ENCODE measurements at places on chromosomes 1 and 21.

- no peak for DNase-seq
Measured at GRCh38 chr1:233045588-233045987, 95.2 kb downstream of the NTPCR start.

- no peak for DNase-seq
Measured at GRCh38 chr1:100793659-100794058, 74.1 kb downstream of the VCAM1 start.

DNA sequence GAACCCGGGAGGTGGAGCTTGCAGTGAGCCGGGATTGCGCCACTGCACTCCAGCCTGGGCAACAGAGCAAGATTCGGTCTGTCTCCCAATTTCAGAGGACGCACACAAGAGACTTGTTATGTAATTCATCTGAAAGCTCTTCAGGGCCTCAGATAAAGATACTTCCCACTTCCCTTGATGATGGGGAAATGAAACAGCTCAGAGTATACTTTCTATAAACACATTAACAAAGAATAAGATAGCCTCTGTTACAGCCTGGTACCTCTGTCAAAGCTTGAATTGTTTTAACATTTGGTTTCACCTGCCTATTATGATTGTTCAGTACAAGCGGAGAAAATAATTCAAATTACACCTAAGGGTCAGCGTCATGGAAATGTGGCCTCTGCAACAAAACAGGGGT is 622.9 kb upstream of the ADGRL4 start:
- no peak for DNase-seq

DNA sequence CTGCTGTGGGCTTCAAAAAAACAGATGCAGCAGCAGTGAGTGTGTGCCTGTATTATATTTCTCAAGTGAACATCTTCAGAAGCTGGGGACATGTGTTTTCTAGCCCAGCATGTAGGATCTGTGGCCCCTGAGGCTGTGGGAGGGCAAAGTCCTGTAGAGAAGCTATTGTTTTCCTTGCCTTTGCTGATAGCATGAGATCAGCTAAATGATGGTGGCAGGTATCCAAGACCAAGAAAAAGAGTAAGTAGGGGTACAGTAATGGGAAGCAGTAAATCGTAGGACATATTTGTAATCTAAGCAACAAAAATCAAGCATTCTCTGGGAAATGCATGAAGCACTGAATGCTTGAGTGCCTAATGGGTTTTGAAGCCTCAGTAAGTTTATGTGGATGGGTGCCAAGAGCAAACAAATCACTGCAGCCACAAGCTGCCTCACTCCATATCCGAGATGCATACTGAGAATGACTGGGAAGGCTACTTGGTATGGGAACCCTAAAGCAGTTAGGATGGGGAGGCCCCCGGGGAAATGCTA is 98.3 kb downstream of the CD58 start:
- DNase-seq, result no peak

DNA sequence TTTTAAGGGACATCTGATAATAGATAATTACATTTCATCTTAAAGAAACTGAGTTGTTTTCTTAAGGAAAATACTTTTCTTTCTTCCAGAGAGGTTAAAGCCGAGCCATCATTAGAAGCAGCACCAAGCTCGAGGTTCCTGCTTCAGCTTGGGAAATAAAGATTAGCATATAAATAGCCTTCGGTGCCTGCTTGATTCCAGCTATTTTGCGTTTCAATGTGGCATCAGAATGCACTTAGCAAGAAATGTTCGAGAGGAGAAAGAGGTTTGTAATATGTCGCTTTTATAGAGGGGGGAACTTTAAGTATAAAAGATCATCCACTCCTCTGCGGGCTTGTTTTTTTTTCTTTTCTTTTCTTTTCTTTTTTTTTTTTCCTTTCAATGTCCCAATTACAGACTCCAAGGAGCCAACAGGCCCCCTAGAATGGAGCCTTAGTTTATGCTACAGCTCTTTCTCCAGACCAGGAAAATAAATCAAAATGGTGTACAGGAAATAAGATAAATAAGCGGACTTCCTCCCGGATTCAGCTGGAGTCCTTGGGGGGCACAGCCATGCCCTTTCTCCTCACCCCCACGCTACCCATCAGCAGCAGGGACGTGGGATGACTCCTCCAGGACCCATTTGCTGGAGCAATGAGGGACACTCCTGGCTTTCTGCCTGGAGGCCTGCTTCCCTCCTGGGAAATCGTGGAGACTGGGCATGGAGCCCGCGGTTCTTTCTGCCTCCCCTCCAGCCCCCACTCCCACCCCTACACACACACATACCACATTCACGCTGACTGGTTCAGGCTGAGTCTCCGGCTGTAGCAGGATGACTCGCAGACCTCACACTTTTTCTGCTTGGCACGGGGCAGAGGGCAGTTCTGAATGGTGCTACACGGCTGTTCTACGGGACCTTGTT is 131.6 kb downstream of the RRAGC start:
- DNase-seq, result peak; percentile 99

DNA sequence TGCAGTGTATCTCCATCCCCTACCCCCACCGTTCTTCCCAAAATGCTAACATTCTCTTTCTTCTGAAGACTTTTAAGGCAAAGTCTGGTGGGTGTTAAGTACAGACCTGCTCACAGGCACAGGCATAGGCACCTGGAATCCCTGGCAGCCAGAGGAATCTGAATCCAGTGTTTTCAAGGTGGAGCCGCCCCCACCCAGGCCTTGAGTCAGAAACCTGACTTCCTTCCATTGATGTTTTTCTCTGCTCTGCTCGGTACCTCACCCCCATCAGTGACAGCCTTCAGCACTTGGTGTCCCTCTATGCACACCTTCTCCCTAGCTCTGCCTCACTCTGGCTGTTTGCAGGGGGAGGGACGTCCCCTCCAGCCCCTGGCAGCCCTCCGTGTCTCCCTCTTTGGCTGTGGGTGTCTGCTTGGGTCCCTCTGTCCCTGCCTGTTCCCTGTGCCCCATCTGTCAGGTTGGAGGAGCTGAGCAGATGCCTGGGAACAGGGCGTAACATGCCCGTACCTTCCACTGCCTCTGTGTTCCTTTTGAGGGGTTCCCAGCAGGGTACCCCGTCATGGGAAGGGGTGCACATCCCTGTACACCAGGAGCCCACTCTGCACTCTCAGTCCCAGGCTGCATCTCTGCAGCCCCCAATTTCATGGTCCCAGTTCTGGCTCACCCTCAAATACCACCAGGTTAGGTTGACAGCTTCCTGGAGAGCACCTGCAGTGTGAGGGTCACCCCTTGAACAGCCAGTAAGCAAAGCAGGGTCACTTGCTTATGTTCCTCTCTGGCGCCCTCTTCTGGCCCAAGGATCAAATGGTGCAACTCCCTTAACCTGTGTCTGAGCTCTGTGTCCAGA is 6.7 kb downstream of the NCDN start:
- peak; percentile 50 for DNase-seq

- no peak for DNase-seq
Measured at GRCh38 chr21:19713313-19713712, 1284.9 kb upstream of the NCAM2 start.

DNA sequence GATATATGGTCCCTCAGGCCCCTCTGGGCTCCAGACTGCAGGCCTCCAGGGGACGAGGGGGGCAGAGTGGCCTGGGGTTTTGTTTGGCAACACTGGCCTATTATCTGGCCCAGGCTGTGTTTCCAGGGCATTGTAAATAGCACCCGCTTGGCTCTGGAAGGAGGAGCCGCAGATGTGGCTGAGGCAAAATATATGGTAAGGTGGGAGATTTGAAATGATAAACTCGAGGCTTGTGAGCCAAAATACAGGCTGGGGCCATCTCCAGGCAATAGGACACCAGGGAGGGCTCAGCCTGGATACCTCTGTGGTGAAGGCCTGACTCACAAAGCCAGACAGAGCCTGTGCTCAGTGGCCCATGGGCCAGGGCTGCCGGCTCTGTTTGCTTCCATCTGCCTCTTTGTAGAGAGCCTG is 14.0 kb downstream of the NAV1 start:
- DNase-seq, result no peak

- peak; percentile 60 for DNase-seq
Measured at GRCh38 chr1:107965110-107965991, at the start of gene VAV3. Gene VAV3, minus strand, starts transcription at chr1:107965180. Its CDS starts 311 bp downstream, at chr1:107964869.

DNA sequence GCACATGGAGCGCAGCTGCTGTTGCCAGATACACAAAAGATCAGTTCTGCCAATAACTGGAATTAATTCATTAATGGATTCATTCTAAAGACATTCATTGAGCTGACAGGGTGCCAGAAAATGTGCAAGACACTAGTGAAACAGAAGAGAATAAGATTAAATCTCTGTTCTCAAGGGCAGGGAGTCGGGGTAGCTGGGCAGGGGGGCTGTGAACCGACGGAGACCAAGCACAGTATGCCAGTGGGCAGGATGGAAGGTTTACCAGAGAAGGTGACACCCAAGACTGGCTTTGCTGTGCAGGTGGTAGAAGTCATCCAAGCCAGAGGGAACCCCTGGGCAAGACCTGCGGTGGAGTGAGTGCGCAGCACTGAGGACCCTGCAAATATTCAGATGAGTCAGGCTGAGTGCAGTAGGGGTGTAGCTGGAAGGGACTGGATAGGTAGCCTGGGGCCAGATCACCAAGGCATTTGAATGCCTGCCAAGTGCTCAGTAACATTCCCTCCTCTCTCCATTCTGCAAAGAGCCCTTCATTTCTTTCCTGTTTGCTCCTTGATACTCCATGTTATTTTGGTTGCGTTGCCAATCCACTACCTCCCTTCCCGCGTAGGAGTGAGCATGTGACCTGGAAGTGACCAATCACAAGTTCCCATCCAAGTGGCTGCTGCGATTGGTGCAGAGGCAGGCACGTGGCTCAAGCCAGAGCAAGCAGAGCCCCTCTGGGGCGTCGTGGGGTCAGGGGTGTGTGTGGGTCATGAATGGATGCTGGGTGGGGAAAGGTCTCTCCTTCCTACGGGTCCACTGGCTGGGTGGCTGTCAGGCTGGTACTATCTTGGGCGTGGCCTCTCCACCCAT is 413.1 kb downstream of the PTPRU start:
- DNase-seq, result no peak

DNA sequence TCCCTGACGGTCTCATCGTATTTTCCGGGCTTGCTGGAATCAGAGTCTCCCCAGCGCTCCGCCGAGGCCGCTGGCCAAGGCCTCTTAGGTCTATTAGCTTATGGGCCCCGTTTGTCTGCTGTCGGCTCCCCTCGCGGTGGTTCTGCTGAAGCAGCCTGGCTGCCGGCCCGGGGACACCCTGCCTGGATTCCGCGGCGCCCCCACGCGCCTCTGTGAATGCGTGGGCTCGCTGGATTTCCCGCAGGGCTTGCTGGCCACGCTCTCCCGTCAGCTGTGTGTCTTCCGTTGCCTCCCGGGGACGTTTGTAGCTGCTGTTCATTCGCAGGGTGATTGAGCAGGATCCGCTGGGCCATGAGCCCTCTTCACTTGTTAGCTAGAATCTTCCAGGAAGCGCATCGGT is 8.4 kb downstream of the LRRC3 start:
- no peak for DNase-seq

- DNase-seq, result no peak
Measured at GRCh38 chr1:92486251-92487077, at the start of gene GFI1. Gene GFI1, minus strand, starts transcription at chr1:92486925. Its CDS starts 3,438 bp downstream, at chr1:92483487.

DNA sequence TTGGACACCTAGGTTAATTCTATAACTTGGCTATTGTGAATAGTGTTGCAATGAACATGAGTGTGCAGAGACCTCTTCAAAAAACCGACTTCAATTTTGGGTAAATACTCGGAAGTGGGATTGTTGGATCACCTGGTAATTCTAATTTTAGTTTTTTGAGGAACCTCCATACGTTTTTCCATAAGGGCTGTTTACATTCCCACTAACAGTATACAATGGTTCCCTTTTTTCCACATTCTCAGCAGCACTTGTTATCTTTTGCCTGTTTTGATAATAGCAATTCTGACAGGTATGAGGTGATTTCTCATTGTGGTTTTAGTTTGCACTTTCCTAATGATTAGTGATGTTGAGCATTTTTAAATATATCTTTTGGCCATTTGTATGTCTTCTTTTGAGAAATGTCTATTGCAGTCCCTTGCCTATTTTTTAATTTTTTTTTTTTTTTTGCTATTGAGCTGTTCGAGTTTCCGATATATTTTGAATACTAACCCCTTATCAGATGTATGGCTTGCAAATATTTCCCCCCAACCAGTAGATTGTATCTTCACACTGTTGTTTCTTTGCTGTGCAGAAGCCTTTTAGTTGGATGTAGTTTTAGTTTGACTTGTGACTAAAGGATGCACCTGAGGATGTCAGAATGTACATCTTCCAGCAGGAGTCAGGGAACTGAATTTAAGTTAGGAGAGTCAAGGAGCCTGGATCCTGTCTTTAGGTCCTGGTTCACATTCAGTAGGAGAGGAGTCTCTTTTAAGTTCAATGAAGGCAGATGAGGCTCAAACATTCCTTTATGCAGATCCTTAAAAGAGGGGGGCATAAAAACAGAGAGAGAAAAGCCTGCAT is 120.0 kb downstream of the S1PR1 start:
- DNase-seq, result no peak

GRCh38 chr1:78348496-78349284 is 142.1 kb upstream of the PTGFR start:
- DNase-seq, result no peak

- no peak for DNase-seq
Measured at GRCh38 chr1:119727991-119728390, 16.3 kb downstream of the PHGDH start.

- no peak for DNase-seq
Measured at GRCh38 chr21:44408226-44408625, 47.1 kb upstream of the LRRC3 start.

DNA sequence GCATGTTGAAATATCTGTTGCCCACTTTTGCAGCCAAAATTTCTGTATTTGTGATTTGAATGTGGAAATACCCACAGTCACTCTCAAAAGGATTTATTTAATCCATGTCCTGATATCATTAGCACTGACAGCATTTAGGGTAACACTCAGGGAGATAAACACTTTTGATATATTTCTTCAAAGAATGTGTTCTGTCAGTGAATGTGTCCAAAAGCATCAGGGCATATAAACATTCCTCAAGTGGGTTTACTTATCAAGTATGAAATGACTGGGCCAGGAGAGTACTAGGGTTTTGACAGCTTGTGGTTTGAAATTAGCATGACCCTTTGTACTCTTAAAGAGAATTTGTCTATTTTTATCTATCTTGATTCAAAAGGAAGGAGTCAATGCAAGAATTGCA is 1302.1 kb upstream of the ADGRL2 start:
- DNase-seq, result no peak

DNA sequence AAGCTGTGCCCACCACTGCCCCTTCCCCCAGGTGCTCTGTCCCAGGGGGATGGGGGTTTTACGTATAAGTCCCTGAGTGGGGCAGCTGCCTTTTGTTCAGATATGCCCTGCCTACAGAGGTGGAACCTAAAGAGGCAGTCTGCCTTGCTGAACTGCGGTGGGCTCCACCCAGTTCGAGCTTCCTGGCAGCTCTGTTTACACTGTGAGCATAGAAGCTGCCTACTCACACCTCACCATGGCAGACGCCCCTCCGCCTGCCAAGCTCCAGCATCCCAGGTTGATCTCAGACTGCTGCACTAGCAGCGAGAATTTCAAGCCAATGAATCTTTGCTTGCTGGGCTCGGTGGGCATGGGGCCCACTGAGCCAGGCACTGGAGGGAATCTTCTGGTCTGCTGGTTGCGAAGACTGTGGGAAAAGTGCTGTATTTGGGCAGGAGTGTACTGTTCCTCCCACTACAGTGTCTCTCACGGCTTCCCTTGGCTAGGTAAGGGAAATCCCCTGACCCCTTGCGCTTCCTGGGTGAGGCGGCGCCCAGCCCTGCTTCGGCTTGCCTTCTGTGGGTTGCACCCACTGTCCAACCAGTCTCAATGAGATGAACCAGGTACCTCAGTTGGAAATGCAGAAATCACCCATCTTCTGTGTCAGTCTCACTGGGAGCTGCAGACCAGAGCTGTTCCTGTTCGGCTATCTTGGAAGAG is 17.6 kb upstream of the RWDD3 start:
- no peak for DNase-seq
